ENCODE measurements at places on chromosomes 6 and 20.

- peaks cover 2% of the 10 kb centered on the region for H3K27me3 ChIP-seq
- H3K27ac ChIP-seq = no peak overlapping the region
- peaks cover 51% of the 10 kb centered on the region for H3K36me3 ChIP-seq
- no peak overlapping the region for H3K4me3 ChIP-seq
- H3K4me1 ChIP-seq = peaks cover 41% of the 10 kb centered on the region
- no peak for DNase-seq
Observed at GRCh38 chr6:160464744-160465143, 116.6 kb downstream of the SLC22A3 start.

DNA sequence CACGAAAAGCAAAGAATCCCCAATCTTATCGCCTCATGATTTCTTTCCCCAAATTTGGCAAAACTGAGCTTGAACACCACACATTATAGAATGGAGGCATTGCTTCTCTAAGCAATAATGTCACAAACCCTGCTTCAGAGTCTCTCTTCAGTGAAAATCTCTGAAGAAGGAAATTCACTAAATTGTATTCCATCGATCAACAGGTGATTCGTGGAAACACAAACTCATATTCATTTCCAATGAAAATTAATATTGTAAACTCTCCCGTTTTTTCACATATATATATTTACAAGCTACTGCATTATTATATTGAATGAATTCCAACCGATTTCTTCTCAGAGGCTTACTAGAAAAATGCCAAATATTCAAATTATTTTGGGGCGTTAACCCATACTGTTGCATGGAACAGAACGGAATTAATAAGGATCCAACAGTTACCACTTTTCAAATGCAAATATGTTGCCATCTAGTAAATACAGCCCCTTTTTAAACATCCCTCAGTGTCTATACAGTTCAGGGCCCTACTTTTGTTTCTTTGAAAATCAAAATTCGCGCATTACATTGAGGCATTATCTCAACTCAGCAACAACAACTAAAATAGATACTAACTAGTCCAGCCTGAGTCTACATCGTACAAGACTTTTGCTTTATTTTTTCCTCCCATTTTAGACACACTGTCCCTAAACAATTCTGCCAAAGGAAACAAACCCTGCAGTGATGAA lies 1.3 kb downstream of the KIF13A start:
- no peak overlapping the region for H3K27ac ChIP-seq
- peaks cover 8% of the 10 kb centered on the region for H3K4me1 ChIP-seq
- H3K4me3 ChIP-seq = no peak overlapping the region
- no peaks in the 10 kb centered on the region for H3K36me3 ChIP-seq

GRCh38 chr6:53360093-53360912 lies 11.6 kb upstream of the ELOVL5 start:
- DNase-seq = no peak
- H3K4me3 ChIP-seq = peak overlapping the region; percentile 87
- H3K4me1 ChIP-seq = peaks cover 48% of the 10 kb centered on the region
- H3K36me3 ChIP-seq = no peaks in the 10 kb centered on the region
- peak overlapping the region; percentile 97 for H3K27ac ChIP-seq
- H3K27me3 ChIP-seq = no peaks in the 10 kb centered on the region

GRCh38 chr6:107337191-107337741 lies 122.1 kb downstream of the PDSS2 start:
- no peaks in the 10 kb centered on the region for H3K27me3 ChIP-seq
- no peaks in the 10 kb centered on the region for H3K4me1 ChIP-seq
- DNase-seq = no peak
- peaks cover 3% of the 10 kb centered on the region for H3K36me3 ChIP-seq

DNA sequence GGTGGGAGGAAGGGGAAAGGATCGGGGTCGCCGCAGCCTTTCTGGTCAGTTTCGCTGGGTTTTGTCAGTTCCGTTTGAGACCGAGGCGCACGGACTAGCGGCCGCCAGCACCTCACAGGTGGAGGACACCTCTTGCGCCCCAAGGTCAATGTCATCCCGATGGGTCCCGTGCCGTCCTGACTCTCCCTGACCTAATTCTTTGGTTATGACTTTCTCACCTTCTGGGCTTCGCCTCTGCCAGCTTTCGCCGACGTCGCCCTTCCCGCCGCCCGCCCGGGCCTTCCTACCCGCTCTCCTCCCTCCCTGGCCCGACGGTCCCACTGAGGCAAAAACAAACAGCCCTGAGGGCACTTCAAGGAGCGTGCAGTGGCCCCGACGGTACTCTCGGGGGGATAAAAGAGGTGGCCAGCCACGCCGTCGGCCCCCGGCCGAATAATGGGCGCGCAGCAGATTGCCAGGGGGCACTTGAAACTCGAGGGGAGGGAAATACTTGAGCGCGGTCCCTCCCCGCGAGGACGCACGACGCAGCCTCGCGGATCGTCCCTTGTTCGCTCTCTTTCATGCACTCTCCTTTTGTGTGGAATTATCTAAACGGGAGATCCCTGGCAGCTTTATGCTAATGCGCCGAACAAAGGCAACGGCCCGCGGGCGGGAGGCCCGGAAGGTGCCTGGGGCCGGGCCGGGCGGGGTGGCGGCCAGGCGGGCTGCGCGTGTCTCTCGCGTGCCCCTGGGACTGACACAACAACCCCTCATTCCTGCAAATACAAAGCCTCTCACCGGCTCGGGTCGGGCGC lies 3.9 kb upstream of the INSM1 start:
- no peak for DNase-seq
- no peak overlapping the region for H3K27ac ChIP-seq
- H3K4me1 ChIP-seq = peaks cover 10% of the 10 kb centered on the region
- no peaks in the 10 kb centered on the region for H3K36me3 ChIP-seq

DNA sequence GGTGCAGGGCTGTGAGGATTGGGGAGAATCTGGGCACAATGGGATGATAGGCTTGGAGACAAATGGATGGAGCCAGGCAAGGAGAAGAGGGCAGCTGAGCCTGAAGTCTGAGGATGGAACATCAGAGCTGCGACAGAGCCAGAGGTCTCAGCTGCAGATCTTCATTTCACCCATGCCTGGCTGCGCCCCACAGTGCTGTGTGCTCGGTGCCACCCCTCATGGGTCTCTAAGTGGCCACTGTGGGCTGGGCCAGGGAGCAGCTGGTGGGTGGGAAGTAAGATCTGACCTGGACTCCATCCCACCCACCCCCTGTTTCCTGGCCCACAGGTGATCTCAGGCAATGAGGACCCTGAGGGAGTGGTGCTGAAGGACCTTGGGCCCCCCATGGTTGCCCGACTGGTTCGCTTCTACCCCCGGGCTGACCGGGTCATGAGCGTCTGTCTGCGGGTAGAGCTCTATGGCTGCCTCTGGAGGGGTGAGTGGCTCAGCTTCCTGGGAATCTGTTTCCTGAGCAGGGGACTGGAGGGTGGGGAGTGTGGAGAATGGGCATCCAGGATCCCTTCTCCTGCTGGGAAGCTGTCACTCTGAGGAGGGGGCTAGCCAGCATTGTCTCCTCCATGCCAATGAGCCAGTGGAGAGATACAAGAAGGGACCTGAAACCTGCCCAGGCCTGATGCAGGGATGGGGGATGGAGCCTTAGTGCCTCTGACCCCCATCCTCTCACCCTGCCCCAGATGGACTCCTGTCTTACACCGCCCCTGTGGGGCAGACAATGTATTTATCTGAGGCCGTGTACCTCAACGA lies 6.5 kb downstream of the DDR1 start:
- no peak for DNase-seq
- H3K27me3 ChIP-seq = peaks cover 13% of the 10 kb centered on the region
- H3K4me3 ChIP-seq = no peak overlapping the region
- H3K27ac ChIP-seq = no peak overlapping the region

DNA sequence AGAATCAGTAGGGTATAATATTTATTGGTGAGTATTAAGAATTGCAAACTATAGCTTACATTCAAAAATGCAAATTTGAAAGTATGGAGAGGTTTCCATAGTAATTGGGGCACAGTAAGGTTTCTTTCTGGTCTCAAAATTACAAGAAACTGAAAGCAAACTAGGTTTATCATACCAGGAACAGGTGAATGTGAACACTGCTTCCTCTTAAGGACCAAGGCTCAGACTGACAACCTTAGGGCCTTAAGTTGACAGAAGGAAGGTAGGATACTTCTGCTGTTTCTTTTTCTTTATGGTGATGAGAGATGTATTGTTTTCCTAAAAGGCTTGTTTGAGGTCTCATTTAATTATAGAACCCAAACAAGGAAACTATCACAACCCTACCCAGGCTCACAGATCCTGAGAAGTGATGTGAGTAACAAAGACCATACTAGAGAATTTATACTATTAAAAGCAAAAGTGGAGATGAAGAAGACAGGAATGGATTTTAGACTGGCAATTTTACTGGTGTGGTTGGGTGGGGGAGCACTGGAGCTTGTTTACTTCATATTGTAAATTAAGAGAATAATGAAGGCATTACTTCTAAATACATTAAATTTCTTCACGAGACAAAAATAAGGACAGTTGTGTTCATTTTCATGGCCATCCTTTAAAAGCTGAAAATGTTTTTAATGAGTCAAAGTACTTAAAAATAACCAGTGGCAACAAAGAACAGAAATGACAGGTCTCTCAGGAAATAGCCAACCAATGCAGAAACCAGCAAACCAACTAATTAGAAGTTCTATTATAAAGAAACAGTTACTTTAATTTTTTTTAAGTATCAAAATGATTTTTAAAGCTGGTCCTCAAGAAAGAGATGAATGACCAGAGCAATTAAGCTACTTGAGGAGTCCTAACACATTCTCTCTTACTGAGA lies 21.3 kb downstream of the STAU1 start:
- DNase-seq = no peak
- peak overlapping the region; percentile 64 for H3K27ac ChIP-seq
- H3K4me1 ChIP-seq = peaks cover 51% of the 10 kb centered on the region

DNA sequence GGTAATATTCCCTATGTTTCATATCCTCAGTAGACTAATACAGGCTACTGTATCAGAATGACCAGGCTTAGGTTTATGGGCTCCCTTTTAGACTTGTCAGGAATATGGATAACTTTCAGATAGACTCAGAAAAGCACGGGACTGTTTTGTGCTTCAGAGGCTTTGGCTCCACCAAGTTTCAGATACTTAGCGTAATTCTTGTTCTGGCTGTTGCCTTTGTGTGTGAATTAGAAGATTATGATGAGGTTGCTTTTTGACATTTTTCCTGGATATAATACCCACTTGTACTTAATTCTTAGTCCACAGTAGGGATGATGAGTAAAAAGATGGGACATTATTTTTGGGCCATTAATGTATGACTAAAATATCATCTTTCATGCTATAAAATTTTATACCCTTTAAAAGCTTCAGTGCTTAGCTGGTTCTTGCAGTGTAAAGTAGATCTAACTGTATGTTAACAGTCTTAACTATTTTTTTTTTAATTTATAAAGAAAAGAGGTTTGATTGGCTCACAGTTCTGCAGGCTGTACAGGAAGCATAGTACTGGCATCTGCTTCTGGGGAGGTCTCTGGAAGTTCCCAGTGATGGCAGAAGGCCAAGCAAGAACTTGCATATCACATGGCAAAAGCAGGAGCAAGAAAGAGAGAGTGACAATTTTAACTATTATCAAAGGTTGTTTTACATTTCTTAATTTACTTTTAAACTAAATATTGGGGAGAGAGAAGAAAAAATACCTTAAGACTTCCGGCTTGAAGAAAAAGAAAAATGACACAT lies 120.7 kb downstream of the ZFAND3 start:
- H3K4me1 ChIP-seq = peaks cover 24% of the 10 kb centered on the region
- H3K4me3 ChIP-seq = no peak overlapping the region
- peaks cover 7% of the 10 kb centered on the region for H3K36me3 ChIP-seq
- H3K27ac ChIP-seq = no peak overlapping the region
- no peaks in the 10 kb centered on the region for H3K27me3 ChIP-seq
- DNase-seq = no peak

- H3K4me1 ChIP-seq = no peaks in the 10 kb centered on the region
- peaks cover 6% of the 10 kb centered on the region for H3K27me3 ChIP-seq
- DNase-seq = no peak
- no peaks in the 10 kb centered on the region for H3K36me3 ChIP-seq
- H3K27ac ChIP-seq = no peak overlapping the region
Observed at GRCh38 chr6:87029711-87030314, 65.1 kb downstream of the CGA start.

- H3K27me3 ChIP-seq = peaks cover 50% of the 10 kb centered on the region
- H3K4me1 ChIP-seq = peaks cover 18% of the 10 kb centered on the region
- no peak overlapping the region for H3K4me3 ChIP-seq
Observed at GRCh38 chr6:29796026-29796425, 31.6 kb upstream of the HLA-G start.

GRCh38 chr6:143583542-143584327 lies 72.2 kb upstream of the FUCA2 start:
- H3K27ac ChIP-seq = no peak overlapping the region
- H3K36me3 ChIP-seq = peaks cover 23% of the 10 kb centered on the region
- DNase-seq = no peak
- H3K4me1 ChIP-seq = peaks cover 14% of the 10 kb centered on the region
- no peak overlapping the region for H3K4me3 ChIP-seq

DNA sequence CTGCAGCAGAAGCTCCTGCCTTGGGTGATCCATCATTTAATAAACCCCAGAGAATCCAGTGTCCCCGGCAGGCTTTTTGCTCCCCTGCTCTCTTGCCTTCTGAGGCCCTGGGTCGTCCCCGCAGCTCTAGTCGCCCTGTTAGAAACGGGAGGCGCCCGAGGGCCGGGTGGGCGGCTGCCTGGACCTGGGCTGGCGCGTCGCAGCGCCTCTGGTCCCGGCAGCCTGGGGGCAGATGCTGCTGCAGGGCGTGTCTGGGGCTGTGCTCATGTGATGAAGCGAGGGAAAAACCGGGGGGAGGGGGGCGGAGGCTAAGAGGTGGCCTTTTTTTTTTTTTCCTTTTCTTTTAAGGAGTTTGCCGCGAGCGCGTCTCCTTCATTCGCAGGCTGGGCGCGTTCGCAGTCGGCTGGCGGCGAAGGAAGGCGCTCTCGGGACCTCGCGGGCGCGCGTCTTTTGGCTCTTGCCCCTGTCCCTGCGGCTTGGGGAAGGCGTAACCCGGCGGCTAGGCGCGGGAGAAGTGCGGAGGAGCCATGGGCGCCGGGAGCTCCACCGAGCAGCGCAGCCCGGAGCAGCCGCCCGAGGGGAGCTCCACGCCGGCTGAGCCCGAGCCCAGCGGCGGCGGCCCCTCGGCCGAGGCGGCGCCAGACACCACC lies 394 bp downstream of the AKAP12 start:
- no peaks in the 10 kb centered on the region for H3K36me3 ChIP-seq
- H3K4me3 ChIP-seq = peak overlapping the region; percentile 74
- H3K4me1 ChIP-seq = peaks cover 15% of the 10 kb centered on the region
- H3K27ac ChIP-seq = no peak overlapping the region

Measured in activated CD4-positive, alpha-beta memory T cell treated with anti-CD3 and anti-CD28 coated beads, Interleukin-2, amount 10 ng/mL, durations not matched to agents 7 days and 5 days (primary cell).